T1000 (cell line): ENCODE measurements at places on chromosomes 3 and 15.

DNA sequence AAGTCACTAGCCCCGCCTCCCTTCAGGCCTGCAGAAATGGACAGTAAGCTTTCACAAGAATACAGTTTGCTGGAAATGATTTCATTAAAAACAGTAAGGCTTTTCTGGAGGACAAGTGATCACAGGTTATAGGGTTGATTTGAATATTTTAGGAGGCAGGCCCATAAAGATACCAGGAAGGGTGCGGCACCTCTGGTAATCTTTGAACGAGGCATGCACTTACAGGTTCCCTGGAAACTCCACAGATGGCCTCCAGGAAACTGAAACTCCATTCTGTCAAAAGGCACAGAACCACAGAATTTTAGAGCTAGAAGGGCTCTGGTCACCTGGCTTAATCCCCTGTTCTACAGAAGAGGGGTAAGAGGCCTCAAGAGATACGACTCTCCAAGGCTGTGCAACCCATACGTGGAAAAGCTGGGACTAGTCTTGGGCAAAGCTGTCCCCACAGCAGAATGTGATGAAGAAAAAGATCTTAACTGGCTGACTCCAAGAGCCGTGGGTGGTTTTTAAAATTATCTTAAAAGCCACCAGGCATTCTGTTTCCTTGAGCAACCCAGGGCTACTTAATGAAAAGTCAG is 1.2 kb downstream of the STARD5 start:
- DNase-seq: no peak

- DNase-seq: peak; percentile 4
Measured at GRCh38 chr15:51649659-51650521, 27.3 kb upstream of the DMXL2 start.

DNA sequence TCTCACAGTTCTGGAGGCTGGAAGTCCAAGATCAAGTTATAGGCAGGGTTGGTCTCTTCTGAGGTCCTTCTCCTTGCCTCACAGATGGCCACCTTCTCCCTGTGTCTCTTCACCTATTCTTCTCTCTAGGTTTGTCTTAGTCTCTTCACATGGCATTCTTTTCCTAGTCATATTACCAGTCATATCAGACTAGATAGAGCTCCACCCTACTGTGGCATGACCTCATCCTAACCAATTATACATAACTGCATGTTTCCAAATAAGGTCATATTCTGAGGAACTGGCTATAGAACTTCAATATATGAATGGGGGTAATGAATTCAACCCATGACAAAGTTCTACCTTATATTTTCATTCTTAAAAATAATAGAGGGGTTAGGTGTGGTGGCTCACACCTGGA is 196.4 kb upstream of the UBE3A start:
- no peak for DNase-seq

GRCh38 chr15:67358391-67358790 is 103.8 kb downstream of the IQCH start:
- no peak for DNase-seq

GRCh38 chr3:105327662-105328337 is 38.9 kb upstream of the ALCAM start:
- DNase-seq: no peak

DNA sequence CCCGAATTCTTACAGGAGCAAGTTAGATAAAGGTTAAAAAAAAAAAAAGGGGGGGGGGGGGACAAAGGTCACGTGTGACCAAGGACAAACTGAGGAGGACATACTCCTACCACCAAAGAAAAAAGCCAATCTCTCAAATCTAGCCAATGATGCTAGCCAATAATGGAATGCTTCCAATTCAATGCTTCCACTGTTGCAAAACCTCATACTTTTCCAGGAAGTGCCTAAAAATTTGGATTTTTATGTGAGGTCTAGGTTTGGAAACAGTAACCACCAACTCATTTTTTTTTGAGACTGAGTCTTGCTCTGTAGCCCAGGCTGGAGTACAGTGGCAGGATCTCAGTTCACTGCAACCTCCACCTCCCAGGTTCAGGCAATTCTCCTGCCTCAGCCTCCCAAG is 11.4 kb downstream of the MSL2 start:
- DNase-seq: no peak

- peak; percentile 57 for DNase-seq
Measured at GRCh38 chr3:87333393-87333892, 57.1 kb upstream of the POU1F1 start.

DNA sequence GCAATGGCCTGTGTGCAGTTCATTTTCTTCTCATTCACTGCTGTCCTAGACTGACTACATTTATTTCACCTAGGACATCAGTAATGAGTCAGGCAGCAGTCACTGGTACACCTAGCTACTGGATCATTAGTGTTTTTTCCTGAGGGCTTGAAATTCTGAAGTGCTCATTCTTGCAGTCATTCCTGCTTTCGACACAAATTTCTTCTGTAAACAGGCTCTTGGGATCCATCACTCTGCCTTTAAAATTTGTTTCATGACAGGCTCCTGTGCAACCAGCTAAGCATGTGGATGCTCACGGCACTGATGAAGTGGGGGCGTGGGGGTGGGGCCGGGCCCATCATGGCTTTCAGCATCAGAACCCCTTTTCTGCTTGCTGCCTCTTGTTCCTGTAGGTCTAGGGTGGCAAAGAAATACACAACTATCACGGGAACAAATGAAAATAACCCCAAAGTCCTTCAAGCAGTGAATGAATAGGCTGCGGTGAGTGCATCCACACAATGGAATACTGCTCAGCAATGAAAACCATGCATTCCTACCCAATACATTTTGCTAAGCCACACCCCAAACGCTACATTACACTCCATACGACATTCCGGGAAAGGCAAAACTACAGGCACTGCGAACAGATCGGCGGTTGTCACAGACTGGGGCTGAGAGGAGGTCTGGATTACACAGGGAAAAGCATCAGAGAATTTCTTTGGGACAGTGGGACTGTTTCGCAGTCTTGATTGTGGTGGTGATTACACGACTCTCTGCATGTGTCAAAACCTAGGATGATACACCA is 9.3 kb upstream of the MELTF start:
- DNase-seq: no peak

- DNase-seq: no peak
Measured at GRCh38 chr3:49554633-49555265, 472 bp downstream of the BSN start.

DNA sequence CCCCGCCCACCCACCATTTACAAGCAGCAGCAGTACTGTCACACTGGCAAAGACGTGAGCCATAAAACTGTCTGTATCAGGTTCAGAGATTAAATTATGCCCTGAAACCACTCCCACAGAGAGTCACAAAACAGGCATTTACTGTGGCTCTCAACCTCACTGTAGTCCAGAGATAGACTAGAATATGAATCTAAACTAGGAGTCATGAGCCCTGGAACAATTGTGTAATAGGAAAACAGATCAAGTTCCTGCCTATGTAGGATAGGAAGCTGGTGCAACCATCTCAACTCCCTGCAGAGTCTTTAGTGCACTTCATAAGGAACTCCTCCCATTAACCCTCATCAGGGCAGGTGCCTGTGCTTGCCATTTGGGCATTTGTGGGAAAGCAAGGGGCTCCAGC is 61.7 kb downstream of the FAM227B start:
- no peak for DNase-seq

- no peak for DNase-seq
Measured at GRCh38 chr3:53195602-53196574, 34.9 kb downstream of the PRKCD start.

DNA sequence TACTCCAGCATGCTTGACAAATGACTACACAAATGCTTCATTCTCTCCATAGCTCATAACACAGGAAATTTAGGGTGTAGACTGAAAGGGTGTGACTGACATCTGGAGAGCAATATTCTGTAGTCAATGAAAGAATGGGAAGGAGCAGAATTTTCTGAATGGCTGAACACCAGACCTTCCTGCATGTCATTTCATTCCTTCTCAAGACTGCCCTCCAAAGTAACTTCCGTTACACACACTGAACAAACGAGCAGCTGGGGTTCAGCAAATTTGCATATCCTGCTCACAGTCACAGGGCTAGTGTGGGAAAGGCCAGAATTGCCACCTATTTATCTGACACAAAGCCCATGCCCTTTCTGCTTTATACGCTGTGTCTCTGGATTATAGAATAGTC is 325.0 kb upstream of the CFAP20DC start:
- DNase-seq: no peak

- no peak for DNase-seq
Measured at GRCh38 chr3:99330924-99331532, 307.4 kb upstream of the COL8A1 start.

DNA sequence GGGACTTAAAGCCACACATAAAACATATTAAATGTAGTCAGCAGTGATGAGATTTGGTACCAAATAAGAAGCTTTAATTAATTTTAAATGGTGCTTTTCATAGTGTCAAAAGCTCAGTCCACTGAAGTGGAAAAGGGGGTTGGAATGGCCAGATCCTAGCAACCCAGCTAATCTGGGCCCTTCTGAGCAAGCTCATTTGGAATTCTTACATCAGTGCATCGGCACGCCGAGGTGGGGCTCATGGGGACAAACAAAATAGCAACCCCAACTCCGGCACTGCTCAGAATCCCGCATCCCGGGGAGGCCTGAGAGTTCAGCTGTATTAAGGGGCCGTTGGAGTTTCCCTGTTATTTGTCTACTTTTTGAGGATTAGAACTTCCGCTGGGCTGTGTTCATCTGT is 526.4 kb downstream of the SOX2 start:
- DNase-seq: no peak

- no peak for DNase-seq
Measured at GRCh38 chr3:127676456-127676855, 3.7 kb downstream of the ABTB1 start.

GRCh38 chr3:187807086-187807862 is 62.0 kb upstream of the BCL6 start:
- DNase-seq: peak; percentile 44

- no peak for DNase-seq
Measured at GRCh38 chr3:82558081-82558480, 796.6 kb upstream of the GBE1 start.

DNA sequence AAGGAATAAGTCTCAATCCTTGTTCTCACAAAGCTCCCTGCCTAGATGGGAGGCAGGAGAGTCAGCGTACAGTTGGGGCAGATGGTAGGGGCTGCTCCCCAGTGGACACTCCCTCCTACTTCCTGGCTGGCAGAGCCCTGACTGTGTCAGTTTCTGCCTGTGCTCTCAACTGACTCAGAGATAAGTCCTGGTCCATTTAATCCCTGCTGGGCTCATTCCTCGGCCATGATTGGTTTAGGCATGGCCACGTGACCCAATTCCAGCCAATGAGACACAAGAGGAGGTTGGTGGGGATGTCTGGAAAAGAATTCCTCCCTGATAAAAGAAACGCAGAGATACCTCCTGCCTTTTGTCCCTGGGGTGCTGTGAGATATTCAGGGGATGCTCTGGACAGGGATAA is 118.1 kb upstream of the SLC6A11 start:
- no peak for DNase-seq

- DNase-seq: no peak
Measured at GRCh38 chr15:37888356-37888755, 46.1 kb upstream of the TMCO5A start.
